ENCODE measurements at places on chromosomes 1 and 21.

- no peak for DNase-seq
Measured at GRCh38 chr1:167484726-167485502, 33.4 kb downstream of the CD247 start.

GRCh38 chr1:18537386-18538306 is 56.9 kb downstream of the KLHDC7A start:
- no peak for DNase-seq

DNA sequence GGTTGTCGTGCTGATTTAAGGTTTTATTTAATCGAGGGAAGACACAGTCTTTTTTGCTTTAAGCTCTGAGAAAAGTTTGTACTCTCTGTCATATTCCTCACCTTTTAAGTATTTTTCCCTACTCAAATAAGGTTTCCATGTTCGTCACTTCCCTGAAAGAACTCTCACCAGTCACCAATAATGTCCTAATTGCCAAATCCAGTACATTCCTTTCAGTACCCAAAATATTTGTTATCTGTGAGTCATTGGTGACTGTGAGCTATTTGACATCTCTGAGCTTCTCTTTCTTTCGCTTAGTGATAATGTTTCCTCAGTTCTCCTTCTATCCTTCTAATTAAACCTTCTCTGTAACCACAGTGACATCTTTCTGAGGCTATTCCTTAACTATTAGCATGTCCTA is 874.2 kb upstream of the ADGRL2 start:
- no peak for DNase-seq

- no peak for DNase-seq
Measured at GRCh38 chr1:154609398-154610380, 1.7 kb upstream of the ADAR start.

DNA sequence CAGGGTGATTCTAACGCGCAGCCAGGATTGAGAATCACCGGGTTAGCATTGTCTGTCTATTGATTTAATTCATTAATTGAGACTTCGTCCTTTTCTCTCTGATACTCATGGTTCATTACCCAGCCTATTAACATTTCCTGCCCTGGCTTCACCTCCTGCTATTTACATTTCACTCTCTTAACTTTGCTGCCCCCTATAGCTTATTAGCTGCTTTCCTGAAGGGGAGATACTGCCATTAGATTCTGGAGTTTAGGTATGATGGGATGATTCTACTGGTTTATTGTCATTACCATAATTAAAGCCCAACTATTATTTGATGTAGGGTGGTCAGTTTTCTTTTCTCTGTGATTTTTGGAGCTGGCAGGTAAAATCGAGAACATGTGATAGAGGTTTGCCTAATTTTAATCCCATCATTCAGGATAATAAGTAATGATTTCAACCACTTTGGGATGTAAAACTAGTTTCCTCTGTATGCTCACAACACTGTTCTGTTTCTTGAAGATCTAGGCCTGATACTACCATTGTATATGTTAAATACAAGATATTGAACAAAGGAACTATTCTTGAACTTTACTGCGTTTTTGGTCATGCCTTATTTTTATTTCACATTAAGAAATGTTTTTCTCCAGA is 6.4 kb downstream of the PPP2R5A start:
- DNase-seq: peak; percentile 32

DNA sequence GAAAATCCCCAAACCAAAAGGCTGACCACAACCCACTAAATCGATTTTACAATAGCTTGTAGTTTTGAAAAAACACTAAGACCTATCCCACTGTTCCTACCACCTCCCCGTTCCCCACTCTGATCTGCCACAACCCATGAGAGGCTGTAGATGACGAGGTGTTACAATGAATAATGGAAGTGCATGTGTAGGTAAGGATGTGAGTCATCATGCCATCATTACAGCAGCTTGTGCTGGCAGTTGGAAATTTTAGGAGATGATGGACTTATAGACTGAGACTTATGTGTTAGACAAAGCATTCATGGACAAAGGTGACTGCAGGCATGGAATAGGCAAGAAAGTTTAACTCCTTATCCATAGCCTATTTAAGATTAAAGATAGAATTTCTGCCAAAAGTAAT is 184.7 kb upstream of the CACYBP start:
- DNase-seq: no peak

DNA sequence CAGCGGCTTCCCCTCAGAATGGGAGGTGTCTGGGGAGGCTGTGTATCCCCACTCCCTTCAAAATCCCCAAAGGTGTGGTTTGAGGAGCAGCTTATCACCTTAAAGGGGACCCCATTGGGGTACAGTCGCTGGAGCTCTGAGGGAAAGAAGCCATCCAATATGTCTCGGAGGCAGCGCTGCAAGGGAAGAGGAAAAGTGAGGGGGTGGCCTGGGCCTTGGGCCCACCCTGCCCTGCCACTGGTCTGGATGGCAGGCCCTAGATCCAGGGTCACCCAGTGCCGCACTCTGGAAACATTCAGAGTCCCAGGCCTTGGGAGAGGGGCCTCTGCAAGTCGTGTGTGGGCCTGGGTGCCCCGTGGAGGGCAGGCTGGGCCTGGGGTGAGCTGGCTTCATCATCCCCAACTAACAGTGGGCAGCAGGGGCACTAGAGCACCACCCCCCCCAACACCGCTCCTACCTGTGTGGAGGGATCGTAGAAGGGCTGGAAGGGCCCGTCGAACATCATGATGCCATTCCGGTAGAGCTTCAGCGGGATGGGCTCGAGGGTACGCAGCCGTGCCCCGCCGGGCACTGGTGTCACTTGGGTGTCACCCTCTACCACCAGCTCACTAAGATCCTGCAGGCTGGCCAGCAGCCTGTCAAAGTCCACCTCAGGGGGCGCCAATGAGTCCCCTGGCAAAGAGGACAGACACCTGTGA is 5.6 kb downstream of the SH3BGRL3 start:
- DNase-seq: no peak

DNA sequence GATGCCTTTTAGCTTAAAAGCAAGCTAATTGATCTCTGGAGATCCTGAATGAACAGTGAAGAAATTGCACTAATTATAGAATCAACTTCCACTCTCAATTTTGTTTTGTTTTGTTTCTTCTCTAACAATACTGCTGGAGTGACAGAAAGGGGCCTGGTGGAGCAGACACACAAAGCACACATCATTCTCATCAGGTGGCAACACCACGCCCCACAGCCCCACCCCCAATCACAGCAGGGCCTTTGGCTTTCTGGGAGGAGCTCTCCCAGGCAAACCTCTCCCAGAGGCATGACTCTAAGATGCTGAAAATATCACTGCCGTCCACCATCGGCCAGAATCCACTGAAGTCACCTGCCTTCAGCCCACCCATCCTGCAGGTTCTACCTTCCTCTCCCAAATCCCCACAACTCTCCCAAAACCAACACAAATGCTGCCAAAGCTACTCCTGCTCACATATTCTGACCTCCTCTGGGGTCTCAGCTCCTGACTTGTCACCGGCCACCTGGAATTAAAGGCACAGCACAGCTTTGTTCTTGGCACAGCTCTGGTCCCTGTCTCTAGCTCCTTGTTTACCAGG is 120.7 kb downstream of the GRIK3 start:
- no peak for DNase-seq
